Caki2 (cell line): ENCODE measurements at places on chromosomes 16 and 17. TPM values are rescaled to one million over a fixed set of nuclear protein-coding genes. Genes with fewer than 3 reads are reported as not detected.

The CCL2 gene
- total RNA-seq = 9.8 and 18.1 TPM in 2 replicates

The EPOP gene
- 14.1 and 20.4 TPM in 2 replicates for total RNA-seq

The ITGAD gene
- not detected in 2 replicates for total RNA-seq

The ACSM2B gene
- total RNA-seq = not detected in 2 replicates

The CES4A gene
- total RNA-seq = 0.07 and 0.29 TPM in 2 replicates

The DGKE gene
- total RNA-seq = 0.12 and 8.7 TPM in 2 replicates

The ZG16 gene
- not detected in 2 replicates for total RNA-seq

The PIPOX gene
- 1.6 and 10.5 TPM in 2 replicates for total RNA-seq

The C17orf113 gene
- 0.98 and 1.5 TPM in 2 replicates for total RNA-seq

The SLC13A5 gene
- not detected in 2 replicates for total RNA-seq

The DNAH17 gene
- total RNA-seq = 0.41 TPM in 1 of 2 replicates, not detected in the other

The TEKT5 gene
- total RNA-seq = not detected in 2 replicates
